ENCODE measurements at places on chromosomes 12 and 14. TPM values are rescaled to one million over a fixed set of nuclear protein-coding genes. Genes with fewer than 3 reads are reported as not detected.
A peak's percentile ranks its signal among the peaks of the same experiment; 100 is the strongest.

The PRKAG1 gene
- total RNA-seq = 40.6 TPM

DNA sequence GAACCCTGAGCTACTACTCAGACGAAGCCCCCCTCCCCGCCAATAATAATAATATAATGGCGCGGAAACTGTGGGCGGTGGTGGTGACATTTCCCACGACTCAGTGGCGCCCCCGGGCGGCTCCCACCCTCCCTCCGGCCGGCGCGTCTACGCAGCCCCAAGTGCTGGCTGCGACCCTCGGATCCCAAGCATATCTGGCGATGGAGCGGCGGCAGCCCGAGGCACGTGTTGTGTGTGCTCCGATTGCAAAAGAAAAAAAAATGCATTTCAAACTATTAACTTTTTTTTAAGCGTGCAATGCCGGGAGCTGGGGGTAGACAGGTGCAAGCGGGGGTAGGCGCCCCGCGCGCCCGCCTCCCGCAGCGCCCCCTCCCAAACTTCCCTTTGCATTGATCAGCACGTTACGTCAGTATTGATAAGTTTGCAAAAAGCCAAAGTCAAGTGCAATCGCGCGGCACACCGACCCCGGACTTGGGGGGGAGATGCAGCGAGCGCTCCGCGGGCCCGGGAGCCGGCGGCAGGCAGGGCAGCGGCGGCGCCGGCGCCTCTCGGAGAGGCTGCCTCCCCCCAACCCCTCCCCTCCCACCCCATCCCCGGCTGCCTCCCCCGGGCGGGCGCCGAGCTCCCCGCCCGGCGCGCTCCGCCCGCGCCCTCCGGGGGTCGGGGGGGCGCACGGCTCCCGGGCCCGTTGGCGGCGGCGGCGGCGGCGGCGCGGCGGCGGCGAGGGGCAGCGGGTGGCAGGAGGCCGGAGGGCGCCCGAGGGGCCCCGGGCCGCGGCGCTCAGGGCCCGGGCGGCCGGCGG lies 113.1 kb upstream of the MYL2 start:
- H3K4me3 ChIP-seq = no peak overlapping the region
- no peak overlapping the region for H3K27ac ChIP-seq
- no peak for DNase-seq
- H3K4me1 ChIP-seq = peaks cover 32% of the 10 kb centered on the region
- no peaks in the 10 kb centered on the region for H3K27me3 ChIP-seq

- no peaks in the 10 kb centered on the region for H3K36me3 ChIP-seq
- DNase-seq = no peak
- H3K27ac ChIP-seq = no peak overlapping the region
- H3K4me3 ChIP-seq = no peak overlapping the region
These were observed 5.4 kb downstream of the CRACR2A start for GRCh38 chr12:3747543-3747942.

The KRT78 gene
- total RNA-seq = not detected

The TAS2R42 gene
- total RNA-seq = not detected

DNA sequence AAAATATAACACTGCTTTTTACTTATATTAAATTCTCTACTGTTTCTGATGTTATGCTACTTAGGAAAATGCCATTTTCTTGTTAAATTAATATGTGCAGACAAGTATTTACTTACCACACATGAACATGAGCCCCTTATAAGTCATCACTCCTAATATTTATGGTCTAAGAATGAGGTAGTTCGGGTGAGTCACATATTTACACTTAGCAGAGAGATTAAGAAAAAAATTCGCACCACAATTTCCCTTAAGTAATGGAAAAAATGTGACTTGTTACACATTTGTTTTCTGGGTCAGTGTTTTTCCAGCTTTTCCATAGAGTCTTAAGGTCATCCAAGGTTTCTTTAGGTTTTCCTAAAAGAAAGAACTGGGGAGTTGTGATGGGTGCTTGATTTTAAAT lies 68.3 kb downstream of the RERG start:
- H3K36me3 ChIP-seq = no peaks in the 10 kb centered on the region
- H3K4me1 ChIP-seq = no peaks in the 10 kb centered on the region
- no peak for DNase-seq
- peak overlapping the region; percentile 9 for H3K27ac ChIP-seq
- H3K4me3 ChIP-seq = no peak overlapping the region
- H3K27me3 ChIP-seq = no peaks in the 10 kb centered on the region

GRCh38 chr12:6215120-6215807 lies 15.1 kb downstream of the CD9 start:
- H3K4me3 ChIP-seq = no peak overlapping the region
- peaks cover 81% of the 10 kb centered on the region for H3K4me1 ChIP-seq
- peak overlapping the region; percentile 79 for H3K27ac ChIP-seq
- no peaks in the 10 kb centered on the region for H3K27me3 ChIP-seq
- no peaks in the 10 kb centered on the region for H3K36me3 ChIP-seq

DNA sequence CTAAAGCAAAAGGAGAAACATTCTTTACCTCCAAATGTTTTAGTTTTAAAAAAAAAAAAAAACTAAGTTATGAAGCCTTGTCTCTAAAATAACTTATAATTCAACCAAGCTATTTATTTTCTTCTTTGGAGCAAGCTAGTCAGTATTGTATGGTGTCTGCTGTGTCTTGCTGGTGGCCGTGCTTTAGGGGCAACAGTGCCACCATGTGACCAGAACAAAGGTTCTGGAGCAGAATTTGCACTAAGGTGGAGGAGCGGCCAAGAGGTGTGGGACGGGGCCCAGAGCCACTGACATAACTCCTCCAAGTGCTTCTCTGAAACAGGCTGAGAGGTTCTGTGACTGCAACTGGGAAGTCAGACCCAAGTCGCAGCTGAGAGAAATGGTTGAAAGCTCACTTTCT lies 4.5 kb downstream of the FICD start:
- H3K27me3 ChIP-seq = no peaks in the 10 kb centered on the region
- H3K36me3 ChIP-seq = peaks cover 72% of the 10 kb centered on the region
- H3K4me3 ChIP-seq = no peak overlapping the region
- no peaks in the 10 kb centered on the region for H3K4me1 ChIP-seq

GRCh38 chr14:22002860-22003284 lies 329.3 kb upstream of the OR4E1 start:
- H3K27ac ChIP-seq = no peak overlapping the region
- no peaks in the 10 kb centered on the region for H3K36me3 ChIP-seq
- no peaks in the 10 kb centered on the region for H3K4me1 ChIP-seq
- DNase-seq = no peak

- H3K4me3 ChIP-seq = no peak overlapping the region
- peak overlapping the region; percentile 91 for H3K27ac ChIP-seq
- no peaks in the 10 kb centered on the region for H3K4me1 ChIP-seq
- no peak for DNase-seq
- no peaks in the 10 kb centered on the region for H3K36me3 ChIP-seq
These were observed 10.4 kb upstream of the NRIP2 start for GRCh38 chr12:2845280-2845679.

The SMIM41 gene
- 78.7 TPM for total RNA-seq

DNA sequence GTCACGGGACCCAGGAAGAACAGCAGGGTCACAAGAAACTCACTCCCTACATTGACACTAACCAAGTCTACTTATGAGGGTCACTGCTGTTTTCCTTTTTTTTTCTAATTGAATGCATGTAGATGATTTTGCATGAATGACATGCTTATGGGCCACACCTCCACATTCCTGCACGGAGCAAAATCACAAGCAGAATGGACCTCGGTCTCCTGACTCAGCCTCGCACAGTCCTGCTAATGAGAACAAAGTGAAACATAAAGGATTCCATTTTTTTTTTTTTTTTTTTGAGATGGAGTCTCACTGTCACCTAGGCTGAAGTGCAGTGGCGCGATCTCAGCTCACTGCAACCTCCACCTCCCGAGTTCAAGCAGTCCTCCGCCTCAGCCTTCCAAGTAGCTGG lies 12.3 kb downstream of the SCARB1 start:
- no peak for DNase-seq
- H3K27ac ChIP-seq = no peak overlapping the region
- H3K27me3 ChIP-seq = no peaks in the 10 kb centered on the region

The KLRK1 gene
- total RNA-seq = 0.60 TPM

GRCh38 chr14:53237488-53237887 lies 84.4 kb upstream of the DDHD1 start:
- no peak overlapping the region for H3K27ac ChIP-seq
- no peak overlapping the region for H3K4me3 ChIP-seq
- H3K4me1 ChIP-seq = no peaks in the 10 kb centered on the region
- H3K27me3 ChIP-seq = no peaks in the 10 kb centered on the region
- no peak for DNase-seq

The CLEC2B gene
- 15.3 TPM for total RNA-seq

- H3K36me3 ChIP-seq = no peaks in the 10 kb centered on the region
- no peak overlapping the region for H3K27ac ChIP-seq
- DNase-seq = no peak
- H3K4me3 ChIP-seq = no peak overlapping the region
- no peaks in the 10 kb centered on the region for H3K27me3 ChIP-seq
These were observed 87.3 kb downstream of the DYRK2 start for GRCh38 chr12:67735868-67736267.

- no peaks in the 10 kb centered on the region for H3K36me3 ChIP-seq
- H3K4me3 ChIP-seq = no peak overlapping the region
- no peaks in the 10 kb centered on the region for H3K27me3 ChIP-seq
- no peaks in the 10 kb centered on the region for H3K4me1 ChIP-seq
- H3K27ac ChIP-seq = no peak overlapping the region
These were observed 55.4 kb downstream of the TEAD4 start for GRCh38 chr12:3014641-3015040.

DNA sequence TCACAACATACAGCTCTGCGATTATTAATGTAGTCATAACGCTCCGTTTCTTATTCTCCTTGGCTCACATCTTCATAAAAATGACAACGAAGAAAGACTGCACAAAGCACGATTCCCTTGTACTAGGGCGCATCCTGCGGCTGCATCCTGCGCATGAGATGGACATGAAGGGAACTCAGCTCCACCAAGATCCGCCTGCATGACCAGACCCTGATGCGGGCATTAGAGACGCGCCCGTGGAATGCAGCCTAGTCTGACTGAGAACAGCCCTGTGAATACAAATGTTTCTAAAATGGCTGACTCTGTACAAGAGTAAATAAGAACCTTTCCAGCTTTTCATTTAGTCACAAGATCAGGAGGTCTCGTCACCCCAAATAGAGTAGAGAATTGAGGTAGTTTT lies 422.2 kb downstream of the NOVA1 start:
- H3K36me3 ChIP-seq = no peaks in the 10 kb centered on the region
- no peak overlapping the region for H3K4me3 ChIP-seq
- no peaks in the 10 kb centered on the region for H3K4me1 ChIP-seq
- H3K27me3 ChIP-seq = no peaks in the 10 kb centered on the region
- no peak overlapping the region for H3K27ac ChIP-seq

DNA sequence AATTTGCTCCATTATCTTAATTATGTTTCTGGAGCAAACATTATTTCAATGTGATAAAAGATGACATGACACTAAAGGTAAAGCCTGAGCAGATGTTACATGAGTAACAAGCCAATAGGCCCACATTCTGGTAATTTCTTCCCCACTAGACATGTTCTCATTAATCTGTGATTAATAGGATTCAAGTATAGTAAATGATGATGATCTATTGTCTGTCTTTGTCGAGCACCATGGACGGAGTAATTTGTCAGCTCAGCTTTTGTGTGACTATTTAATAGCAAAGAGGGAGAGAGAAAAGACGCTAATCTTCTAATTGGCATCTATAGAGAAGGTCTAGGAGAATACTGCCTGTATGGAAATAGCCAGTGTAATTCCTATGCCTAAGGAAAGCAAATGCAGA lies 62.2 kb upstream of the INSM2 start:
- no peak overlapping the region for H3K4me3 ChIP-seq
- no peaks in the 10 kb centered on the region for H3K36me3 ChIP-seq
- DNase-seq = no peak
- H3K27me3 ChIP-seq = no peaks in the 10 kb centered on the region

DNA sequence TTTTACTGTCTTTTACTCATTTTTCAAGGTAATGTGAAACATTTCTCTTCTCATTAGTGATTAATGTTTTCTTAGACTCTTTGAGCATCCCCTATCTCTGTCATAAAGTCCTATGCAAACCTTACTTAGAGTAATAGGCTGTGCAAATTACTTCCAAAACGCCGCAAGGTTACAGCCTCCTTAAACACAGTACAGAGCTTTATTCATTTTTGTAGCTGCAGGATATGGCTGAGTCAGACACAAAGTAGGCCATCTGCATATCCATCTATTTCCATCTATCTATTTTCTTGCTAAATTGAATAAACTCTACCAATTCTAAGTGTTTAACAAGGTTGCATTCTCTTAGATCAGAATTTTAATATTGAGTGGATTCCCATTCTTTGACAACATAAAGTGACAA lies 335.6 kb upstream of the SLC16A7 start:
- no peaks in the 10 kb centered on the region for H3K27me3 ChIP-seq
- no peak overlapping the region for H3K4me3 ChIP-seq
- no peaks in the 10 kb centered on the region for H3K4me1 ChIP-seq
- no peak for DNase-seq
- no peak overlapping the region for H3K27ac ChIP-seq

GRCh38 chr12:18383203-18383602 lies 121.9 kb downstream of the PIK3C2G start:
- DNase-seq = no peak
- H3K4me3 ChIP-seq = no peak overlapping the region
- H3K36me3 ChIP-seq = no peaks in the 10 kb centered on the region
- H3K27ac ChIP-seq = no peak overlapping the region
- no peaks in the 10 kb centered on the region for H3K4me1 ChIP-seq

- H3K4me3 ChIP-seq = peak overlapping the region; percentile 56
- no peaks in the 10 kb centered on the region for H3K36me3 ChIP-seq
- H3K27ac ChIP-seq = peak overlapping the region; percentile 94
- peaks cover 25% of the 10 kb centered on the region for H3K4me1 ChIP-seq
- DNase-seq = peak; percentile 59
These were observed 34.0 kb downstream of the FIGNL2 start for GRCh38 chr12:51814311-51815088.

The IL22 gene
- not detected for total RNA-seq

- H3K4me1 ChIP-seq = no peaks in the 10 kb centered on the region
- H3K36me3 ChIP-seq = no peaks in the 10 kb centered on the region
- H3K4me3 ChIP-seq = no peak overlapping the region
- no peaks in the 10 kb centered on the region for H3K27me3 ChIP-seq
- no peak for DNase-seq
These were observed 67.0 kb upstream of the CCDC198 start for GRCh38 chr14:57560681-57561080.

DNA sequence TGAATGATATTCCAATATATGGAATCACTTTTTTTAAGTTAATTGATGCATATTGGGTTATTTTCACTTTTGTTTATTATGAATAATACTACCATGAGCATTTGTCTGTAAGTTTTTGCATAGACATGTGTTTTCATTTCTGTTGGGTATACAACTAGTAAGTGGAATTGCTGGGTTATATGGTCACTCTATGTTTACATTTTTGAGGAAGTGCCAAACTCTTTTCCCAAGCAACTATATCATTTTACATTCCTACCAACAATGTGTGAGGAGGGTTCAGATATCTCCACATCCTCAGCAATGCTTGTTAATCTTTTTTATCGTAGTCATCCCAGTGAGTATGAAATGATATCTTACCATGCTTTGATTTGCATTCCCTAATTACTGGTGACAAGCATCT lies 64.0 kb downstream of the MON2 start:
- H3K4me3 ChIP-seq = no peak overlapping the region
- H3K4me1 ChIP-seq = no peaks in the 10 kb centered on the region
- H3K36me3 ChIP-seq = peaks cover 56% of the 10 kb centered on the region
- H3K27ac ChIP-seq = no peak overlapping the region
- H3K27me3 ChIP-seq = no peaks in the 10 kb centered on the region

- no peak overlapping the region for H3K4me3 ChIP-seq
- no peak for DNase-seq
These were observed 18.9 kb upstream of the MAP3K9 start for GRCh38 chr14:70828188-70828587.

Measured in tibial nerve (tissue), 4 donors.